Stimulated activated naive CD8-positive, alpha-beta T cell treated with anti-CD3 and anti-CD28 coated beads, Interleukin-15, Interleukin-2, amounts not matched to agents 100 U/mL and 50 U/mL, for 24 hours (primary cell): ENCODE measurements at places on chromosomes 5 and 9.

- DNase-seq, result no peak
These were observed 7.4 kb upstream of the IFNA1 start for GRCh38 chr9:21432672-21433425.

- no peak for DNase-seq
These were observed 41.9 kb downstream of the MTRR start for GRCh38 chr5:7910738-7911428.

- no peak for DNase-seq
These were observed 19.3 kb downstream of the MLANA start for GRCh38 chr9:5909976-5910375.

DNA sequence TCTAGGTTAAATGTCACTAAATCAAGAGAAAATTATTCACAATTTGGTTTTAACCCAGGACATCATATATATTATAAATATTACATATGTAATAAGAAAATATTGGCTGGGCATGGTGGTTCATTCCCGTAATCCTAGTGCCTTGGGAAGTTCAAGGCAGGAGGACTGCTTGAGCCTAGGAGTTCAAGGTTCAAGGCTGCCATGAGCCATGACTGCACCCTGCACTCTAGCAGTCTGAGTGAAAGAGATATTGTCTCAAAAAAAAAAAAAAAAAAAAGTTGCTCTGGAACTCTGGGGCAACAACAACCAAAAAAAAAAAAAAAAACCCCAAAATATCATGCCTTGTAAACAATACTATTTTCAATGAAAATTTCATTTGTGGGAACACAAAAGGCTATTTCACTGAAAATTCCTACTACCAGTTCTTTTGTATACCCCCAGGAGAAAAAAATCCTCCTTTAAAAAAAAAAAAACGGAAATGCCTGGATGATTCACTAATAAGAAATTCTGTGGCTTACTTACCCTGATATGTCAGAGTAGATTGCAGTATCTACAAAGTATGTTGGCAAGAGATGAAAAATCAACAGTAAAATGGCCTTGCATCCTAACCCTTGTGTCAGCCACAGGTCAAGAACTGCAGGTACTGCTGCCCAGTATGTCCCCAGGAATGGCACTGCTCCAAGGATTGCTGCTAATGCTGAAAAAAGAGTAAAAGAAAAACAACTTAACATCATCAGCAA is 22.6 kb upstream of the CTNNAL1 start:
- DNase-seq, result no peak

DNA sequence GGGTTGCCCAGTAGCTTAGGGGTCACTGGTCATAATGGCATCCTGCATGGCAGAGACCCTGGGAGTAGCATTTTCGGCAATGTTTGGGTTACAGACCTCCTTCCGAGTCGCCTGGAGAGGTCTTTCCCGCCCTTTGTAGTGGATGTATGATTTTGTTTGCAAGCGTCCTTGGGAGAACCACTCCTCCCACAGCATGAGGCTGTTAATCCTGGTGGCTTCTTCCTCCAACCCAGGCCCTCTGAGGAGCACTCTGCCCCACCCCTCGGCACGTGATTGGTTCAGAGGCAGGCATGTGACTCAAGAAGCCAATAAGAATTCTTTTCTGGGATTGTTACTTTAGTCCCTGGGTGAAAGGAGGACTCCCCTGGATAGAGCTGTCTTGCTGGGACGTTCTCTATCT is 30.2 kb upstream of the GRHPR start:
- DNase-seq, result no peak

GRCh38 chr9:20144197-20144596 is 355.4 kb upstream of the SLC24A2 start:
- DNase-seq, result no peak

DNA sequence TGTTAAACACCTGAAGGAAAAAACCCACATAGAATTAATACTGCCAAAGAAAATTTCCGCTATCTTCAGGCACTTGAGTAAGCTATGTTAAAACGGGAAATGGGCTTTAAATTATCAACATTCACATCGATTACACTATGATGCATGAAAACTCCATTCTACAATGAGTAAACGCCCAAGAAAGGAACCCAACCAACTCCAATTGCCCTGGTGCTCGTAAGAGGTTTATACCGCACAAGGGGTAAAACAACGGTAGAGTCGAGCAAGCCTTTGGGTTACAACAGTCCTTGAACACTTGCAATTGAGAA is 1.0 kb downstream of the AGTPBP1 start:
- DNase-seq, result no peak

DNA sequence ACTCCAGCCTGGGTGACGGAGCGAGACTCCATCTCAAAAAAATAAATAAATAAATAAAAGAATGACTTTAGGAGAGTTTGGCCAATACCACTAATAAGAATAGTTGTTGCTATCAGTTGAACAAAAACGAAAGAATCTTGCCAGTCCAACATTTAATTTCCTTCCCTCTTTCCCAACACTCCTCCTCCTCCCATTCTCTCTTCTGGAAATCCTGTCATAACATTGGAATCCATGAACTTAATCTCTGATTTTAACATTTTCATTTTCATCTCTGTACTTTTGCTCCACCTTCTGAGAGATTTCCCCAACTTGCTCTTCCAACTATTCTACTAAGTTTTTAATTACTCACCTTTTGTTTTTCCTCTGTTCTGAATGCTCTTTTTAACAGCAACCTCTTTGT is 42.8 kb upstream of the CDK20 start:
- no peak for DNase-seq

GRCh38 chr9:93013856-93014582 is 44.5 kb upstream of the SUSD3 start:
- no peak for DNase-seq

- no peak for DNase-seq
These were observed 368.3 kb downstream of the CAAP1 start for GRCh38 chr9:26524267-26524666.

DNA sequence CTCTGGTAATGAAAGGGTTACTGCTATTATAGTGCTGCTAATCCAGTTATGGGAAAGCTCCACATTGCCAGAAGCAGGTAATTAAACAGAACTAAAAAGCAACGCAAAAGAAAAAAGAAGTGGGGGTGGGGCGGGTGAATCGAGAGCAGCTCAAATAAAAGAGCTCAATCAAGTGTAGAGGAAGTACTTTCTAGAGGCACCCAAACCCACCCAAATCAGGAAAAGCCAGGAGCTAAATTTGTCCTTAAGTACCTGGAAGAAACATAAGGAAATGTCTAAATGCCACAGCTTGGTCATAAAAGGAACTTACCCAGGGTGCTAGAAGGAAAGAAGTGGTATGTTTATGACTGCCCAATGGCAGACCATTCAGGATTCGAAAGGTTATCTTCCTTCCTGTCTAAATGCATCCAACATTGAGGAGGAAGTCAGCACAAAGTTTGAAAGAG is 2.4 kb upstream of the RNF145 start:
- DNase-seq, result no peak

DNA sequence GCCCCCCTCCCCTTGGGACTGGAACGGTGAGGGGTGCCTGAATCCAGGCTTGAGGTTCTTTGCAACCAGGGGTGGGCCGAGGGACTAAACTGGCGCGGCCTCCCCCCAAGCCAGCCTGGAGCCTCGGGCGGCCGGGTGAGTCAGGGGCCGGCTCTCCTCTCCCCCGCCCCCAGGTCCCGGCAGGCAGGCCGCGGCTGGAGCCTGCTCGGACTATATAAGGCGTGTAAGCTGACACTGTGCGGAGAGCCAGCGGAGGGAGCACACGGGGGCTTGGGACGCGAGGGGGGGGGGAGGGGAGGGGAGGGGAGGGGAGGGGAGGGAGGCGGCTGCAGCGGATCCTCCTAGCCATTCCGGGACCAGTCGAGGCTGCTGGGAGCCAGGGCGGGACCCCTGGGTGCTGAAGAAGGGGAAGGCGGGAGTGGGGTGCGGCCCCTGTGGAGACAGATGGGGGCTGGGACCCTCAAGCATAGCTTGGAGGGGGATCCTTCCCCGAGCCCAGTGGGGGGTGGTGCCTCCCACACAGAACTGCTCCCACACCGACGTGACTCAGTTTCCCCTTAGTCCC is 595 bp downstream of the PDLIM7 start:
- DNase-seq, result peak; percentile 59

DNA sequence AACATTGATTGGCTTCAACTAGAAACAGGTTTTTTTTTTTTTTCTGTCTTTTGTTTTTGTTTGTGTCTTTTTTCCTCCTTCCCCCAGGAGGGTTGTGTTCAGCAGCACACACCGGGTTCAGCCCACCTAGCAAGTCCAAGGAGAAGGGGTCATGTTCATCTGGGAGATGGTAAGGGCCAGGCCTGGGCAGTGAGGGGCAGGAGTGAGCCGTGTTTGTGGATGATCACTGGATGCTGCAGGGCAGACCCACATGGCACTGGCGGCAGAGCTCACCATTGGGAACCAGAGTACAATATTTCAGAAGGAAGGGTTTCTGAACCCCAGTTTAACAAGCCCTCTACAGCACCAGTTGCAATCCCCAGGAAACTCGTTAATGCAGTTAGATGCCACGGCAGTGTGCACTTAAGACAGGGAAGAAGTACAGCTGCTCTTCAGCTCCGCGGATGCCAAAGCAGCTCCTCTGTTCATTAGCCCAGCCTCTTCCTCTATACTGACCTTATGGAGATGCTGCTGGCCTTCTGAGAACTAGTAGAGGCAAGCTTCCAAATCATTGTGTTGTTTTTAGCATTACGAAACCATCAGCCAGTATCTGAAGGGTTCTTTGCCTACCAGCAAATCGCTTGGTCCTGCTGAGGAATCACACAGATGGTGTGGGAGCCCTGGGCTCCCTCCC is 508.2 kb upstream of the WWC1 start:
- DNase-seq, result no peak

DNA sequence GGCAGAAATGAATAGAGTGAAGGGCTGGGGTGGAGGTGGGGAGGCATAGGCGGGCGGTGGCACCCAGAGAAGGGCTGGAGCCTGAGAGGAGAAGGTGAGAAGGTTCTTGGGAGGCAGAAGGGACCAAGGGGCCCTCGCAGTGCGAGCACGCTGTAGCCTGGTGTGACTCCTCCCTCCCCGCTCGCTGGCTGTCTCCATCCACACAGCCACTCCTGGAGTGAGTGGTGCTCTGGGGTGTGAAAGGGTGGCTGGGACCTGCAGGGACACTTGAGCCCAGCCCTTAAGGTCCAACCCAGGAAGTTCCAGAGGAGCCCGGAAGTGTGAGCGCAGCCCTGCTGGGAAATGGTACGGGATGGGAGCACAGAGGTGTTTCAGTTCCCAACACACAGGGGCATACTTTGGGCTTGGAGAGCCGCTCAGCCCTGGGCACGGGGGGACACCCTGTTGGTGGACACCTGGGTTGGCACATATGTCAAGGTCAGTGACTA is 9.3 kb upstream of the SCGB3A1 start:
- DNase-seq, result no peak
